ENCODE measurements at places on chromosomes 5 and 9.

DNA sequence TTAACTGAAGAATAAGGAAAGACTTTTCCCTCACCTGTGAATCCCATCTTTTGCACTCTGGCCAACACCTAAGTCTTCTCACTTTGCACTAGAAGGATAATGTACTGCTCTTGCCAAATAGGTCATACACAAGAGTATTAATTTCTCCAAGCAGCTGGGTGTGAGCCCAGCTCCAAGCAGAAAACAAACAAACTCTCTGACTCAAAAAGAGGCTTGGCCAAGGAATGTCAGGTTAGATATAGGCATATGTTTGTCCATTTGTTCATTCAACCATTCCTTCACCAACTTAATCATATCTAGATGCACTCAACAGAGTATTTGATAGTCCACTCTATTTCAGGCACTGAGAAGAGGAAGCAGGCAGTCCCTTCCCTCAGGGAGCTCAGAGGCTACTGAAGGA, 84.4 kb downstream of the HTR4 start:
- no peak for DNase-seq

DNA sequence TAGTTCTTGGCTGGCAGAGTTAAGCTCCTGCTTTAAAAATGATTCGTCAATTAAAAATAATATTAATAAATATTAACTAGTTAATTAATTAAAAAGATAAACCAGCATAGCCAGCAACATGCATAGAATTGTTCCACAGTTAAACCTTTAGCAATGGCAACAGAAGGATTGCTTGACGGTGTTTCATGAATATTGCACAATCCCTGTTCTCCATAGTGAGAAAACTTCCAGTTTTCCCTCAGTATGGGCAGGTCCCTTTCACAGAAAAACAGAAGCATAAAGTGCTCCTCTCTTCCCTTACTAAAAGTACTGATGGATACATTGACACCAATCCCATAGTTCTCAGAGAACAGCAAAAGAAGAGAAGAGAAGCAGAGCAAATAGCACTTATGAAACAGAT, 71.4 kb upstream of the CAST start:
- DNase-seq, result no peak

- DNase-seq, result no peak
These were observed 14.3 kb upstream of the MGAT1 start for GRCh38 chr5:180816608-180817534.

- DNase-seq, result no peak
These were observed 38.5 kb upstream of the DEPDC1B start for GRCh38 chr5:60738461-60738860.

- DNase-seq, result no peak
These were observed 308.1 kb downstream of the LRRC70 start for GRCh38 chr5:62886603-62887315.

- no peak for DNase-seq
These were observed 190.0 kb downstream of the OLFM1 start for GRCh38 chr9:135277219-135278201.

DNA sequence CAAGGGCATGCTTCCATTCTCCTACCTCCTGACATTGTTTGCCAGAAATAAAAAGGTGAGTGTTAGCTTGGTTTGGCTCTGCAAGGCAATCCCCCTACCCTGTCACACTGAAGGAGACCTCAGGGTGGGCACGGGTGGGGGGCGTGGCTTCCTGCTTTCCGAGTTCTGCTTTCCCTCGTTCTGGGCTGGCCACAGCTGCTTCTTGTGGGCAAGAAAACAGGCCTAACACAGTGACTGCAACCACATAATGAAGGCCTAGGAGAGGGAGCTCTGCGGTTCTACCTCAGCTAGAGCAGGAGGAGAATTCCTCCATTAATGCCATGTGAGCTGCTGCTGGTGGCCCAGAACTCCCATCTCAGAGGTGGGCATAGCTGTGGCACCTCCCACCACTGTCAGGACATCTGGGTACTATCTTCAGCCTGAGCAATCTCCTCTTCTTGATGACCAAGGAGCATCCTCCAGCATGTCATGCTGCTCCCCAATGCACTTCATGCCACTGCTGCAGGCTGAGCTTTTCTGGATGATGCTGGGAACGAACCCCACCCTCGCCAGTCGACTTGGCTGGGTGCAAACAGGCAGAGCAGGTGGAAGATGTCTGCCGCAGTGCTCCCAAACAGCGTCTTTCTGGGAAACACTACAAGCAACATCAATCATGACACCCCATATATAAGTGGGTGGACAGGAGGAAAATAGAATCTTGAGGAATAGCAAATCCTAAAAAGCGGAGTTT, 139.5 kb upstream of the RAPGEF1 start:
- DNase-seq, result no peak

GRCh38 chr5:169548315-169548714, 35.3 kb upstream of the SPDL1 start:
- DNase-seq, result no peak

GRCh38 chr5:141743866-141744272, 61.8 kb upstream of the ARAP3 start:
- DNase-seq, result no peak

DNA sequence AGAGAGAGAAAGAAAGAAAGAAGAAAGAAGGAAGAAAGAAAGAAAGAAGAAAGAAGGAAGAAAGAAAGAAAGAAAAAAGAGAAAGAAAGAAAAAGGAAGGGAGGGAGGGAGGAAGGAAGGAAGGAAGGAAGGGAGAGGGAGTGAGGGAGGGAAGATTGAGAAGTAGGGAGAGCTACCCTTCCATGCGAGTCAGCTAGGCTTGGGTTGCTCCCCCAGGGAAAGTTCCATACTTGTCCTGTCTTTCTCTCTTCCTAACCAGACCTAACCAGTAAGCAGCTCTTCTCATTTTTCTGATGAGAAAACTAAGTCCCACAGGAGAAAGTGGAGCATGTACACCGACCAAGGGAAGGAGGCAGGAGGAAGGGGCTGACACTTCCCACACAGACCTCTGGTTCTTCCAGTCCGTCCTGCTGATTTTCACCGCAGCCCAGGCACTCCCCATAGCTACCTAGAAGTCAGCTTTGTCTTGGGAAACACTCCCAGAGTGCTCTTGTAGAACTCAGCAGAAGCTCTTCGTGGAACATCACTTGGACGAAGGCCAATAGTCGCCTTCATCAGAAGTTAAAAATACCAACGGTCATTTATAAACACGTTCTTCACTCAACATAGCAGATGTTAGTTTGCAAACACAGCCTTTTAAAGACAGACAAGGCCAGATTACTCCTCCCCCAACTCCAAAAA, 29.0 kb upstream of the ENTREP1 start:
- no peak for DNase-seq

DNA sequence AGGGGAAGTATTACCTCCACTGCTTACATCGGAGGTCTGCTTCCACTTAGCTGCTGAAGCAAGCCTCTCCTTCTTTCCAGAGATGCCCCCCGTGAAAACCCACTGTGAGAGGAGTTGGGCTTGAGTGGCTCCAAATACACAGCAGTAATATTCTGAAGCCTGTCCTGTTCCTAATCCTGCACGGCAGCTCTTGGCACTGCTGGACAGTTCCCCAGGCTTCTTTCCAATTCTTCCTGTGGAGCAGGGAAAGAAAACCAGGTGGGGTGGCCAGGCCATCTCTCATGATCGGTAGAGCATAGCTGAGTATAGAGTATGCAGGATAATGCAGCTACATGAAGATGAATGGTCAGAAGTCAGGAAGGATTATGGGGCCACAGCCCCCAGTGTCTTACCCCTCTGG, 335.3 kb downstream of the MARCHF11 start:
- no peak for DNase-seq

DNA sequence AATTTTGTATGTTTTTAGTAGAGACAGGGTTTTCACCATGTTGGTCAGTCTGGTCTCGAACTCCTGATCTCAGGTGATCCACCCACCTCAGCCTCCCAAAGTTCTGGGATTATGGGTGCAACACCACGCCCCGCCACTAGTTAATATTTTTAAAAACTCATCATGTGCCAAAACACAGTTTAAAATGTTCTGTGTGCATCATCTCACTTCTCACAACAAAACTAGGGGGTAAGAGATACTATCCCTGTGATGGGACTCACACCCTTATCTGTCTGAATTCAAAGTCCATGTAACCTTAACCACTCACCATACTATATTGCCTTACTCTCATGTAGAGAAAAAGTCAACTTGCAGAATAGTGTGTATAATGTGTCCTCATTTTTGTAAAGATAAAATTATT, 2.6 kb downstream of the PKD2L2 start:
- DNase-seq, result no peak

GRCh38 chr9:114412048-114412683, 24.4 kb upstream of the AKNA start:
- no peak for DNase-seq

GRCh38 chr5:21237461-21237860, 1249.5 kb upstream of the CDH18 start:
- no peak for DNase-seq

DNA sequence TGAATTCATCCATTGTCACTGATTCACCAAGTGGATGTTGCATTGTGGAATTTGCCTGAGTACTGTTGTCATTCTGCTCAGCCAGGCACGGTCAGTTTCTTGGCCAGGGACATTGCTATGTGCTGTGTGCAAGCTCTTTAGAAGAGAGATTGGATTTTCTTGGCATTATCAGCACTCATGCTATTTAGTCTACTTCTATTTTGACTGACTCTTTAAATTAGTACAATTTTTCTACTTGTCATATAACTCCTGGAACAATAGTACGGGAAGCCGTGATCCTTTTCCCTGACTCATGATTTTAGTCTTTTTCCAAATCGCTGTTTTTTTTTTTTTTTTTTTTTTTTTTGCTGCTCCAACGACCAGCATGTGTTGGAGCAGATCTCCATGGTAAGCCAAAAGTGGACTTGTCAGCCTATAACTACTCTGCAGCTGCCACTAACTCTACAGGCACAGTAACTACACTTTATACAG, 129.7 kb downstream of the CDC42SE2 start:
- no peak for DNase-seq

DNA sequence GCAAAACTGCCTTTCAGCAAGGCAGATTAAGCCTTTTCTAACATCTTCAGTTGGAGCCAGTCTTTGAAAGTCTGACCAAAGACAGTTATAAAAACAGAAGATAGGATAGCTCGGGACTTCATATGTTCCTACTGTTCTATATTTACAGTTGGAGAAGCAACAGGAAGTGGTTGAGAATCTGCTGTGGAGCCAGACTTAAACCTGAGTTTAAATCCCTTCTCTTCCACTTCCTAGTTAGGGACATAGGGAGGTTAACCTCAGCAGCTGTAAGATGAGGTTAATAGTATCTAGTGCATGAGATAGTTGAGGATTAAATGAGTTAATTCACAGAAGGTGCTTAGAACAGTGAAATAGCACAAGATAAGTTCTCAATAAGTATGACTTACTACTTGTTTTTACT, 84.5 kb upstream of the FREM1 start:
- no peak for DNase-seq

DNA sequence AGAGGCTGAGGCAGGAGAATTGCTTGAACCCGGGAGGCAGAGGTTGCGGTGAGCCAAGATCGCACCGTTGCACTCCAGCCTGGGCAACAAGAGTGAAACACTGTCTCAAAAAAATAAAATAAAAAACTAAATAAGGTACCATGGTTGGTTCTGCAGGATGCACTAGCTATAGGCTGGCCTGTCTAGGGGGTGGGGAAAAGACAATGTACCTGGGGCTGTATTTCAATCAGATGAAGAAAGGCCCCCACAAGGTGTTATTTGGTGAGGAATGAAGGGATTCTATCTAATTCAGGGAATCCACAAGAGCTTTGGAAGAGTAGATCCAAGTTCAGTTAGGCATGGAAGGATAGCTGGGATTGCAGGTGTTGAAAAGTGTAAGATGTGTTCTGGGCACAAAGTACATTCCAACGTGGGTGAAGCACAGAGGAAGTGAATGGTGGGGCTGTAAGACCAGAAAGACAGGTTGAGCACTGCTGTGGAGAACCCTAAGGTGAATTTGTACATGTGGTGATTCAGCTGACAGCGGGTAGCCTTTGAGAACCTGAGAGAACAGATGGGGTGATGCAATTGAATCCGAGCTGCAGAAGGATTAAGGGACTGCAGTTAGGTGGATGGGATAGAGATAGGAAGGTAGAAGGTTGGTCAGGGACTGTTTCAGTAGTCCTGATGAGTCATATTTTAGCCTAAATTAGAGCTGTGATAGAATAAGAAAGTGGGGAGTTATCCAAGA, 71.8 kb downstream of the CAST start:
- DNase-seq, result no peak

DNA sequence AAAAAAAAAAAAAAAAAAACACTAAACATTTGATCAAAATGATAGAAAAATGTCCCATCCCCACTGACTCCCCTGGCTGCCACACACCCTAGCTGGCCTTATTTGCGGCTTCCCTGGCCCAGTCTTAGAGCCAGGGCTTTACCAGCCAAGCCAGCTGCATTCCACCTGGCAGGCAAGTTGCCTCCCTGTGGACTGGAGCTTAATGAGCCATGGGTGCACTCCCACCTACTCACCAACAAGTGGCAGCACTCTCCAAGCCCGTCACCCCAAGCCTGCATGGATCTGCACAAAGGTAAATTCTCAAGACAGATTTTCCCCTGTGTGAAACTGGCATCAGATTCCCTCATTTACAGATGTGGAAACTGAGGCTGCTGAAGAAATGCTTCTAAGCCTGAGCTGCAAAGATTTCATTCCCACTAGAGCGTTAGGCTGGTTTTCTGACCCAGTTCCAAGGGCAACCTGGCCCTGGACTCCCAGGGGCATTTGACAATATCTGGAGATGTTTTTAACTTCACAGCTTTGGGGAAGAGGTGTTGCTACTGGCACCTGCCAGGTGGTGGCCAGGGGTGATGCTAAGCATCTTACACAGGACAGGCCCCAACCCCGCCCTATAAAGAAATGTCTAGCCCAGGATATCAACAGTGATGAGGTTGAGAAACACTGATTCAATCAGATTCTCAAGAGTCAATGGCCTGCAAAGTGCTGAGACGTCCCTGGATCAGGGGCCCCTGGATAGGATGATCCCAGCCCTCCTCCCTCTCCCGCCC, 21.9 kb upstream of the VDAC1 start:
- DNase-seq, result no peak

DNA sequence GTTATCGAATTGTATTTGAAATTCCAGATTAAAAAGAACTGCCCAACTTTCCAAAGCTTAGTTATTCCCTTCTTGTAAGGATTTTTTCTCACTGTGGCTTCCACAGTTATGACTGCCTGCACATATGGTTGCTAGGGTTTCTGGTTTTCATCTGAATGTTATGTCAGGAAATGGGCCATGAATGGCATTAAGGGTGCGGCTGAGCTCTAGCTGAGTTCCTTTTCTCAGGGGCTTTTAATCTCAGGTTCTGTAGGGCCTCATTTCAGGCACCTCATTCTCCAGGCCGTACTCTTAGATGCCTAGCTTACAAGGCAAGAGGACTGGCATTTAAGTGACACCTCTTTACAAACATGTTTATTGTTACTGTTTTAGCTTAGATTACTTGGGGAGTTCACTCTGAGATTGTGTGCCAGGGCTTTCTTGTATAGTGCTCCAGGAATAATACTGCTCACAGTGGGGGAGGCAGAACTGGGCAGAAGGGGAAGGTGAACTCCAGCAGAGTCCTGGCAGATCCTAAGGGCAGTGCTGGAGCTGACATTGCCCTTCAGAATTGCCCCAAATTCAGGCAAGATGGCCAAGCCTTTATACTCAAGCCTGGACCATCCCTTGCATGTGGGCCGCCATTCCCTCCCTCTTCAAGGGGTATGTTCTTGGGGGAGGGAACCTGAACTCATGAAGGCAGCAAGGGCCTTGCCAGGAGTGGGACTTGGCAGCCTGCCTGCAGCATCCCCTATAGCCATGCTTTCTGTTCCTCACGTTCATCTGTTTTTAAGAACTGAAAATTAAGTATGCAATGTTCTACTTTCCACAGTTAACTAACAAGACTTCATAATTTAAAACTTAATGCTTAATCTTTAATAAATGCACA, 111.5 kb downstream of the KDM4C start:
- no peak for DNase-seq
